ENCODE measurements at places on chromosomes 4 and X.

GRCh38 chr4:106582103-106582502 is 213.5 kb upstream of the GIMD1 start:
- DNase-seq, result no peak

DNA sequence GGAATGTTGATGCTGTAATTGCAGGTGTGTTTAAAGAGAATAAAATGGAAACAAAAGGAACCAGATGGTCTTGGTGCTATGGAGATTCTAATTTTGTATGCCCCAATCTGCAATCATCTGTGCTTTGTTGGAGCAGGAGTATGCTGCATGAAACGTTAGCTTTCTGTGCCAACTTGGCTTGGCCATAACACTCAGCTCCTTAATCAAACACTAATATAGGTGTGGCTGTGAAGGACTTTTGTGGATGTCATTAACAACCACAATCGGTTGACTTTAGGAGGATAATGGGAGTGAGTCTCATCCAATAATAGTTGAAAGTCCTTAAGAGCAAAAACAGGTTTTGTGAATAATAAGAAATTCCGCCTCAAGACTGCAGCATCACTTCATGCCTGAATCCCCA is 399.2 kb downstream of the NLGN4X start:
- DNase-seq, result no peak

DNA sequence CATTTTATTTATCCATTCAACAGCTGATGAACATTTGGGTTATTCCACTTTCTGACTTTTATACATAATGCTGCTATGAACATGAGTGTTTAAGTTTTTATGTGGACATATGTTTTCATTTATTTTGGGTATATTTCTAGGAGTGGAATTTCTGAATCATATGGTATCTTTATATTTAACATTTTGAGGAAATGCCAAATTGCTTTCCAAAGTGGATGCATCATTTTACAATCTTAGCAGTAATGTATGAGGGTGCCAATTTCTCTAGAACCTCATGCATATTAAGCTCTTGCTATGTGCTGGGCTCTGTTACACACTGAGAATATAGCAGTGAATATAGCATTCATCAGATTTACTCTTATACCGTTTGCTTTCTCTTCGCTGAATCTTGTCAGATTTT is 983.7 kb downstream of the STIM2 start:
- DNase-seq, result no peak

DNA sequence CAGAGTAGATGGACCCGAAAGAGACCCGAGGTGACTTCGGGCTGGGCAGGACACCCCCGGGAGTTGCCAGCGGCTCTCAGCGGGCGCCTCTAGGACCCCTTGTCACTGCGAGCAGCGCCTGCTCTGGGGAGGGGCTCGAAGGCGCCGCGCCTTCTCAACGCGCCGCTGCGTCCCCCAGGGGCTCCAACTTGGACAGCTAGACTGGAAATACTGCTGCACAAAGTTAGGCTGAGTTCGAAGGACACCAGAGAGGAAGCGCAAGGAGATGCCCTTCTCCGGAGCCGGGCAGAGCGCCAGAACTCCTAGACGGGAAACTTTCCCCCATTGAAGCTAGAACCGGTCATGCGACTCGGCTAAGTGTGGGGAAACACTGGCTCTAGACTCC is 493 bp upstream of the KCNIP4 start:
- no peak for DNase-seq

DNA sequence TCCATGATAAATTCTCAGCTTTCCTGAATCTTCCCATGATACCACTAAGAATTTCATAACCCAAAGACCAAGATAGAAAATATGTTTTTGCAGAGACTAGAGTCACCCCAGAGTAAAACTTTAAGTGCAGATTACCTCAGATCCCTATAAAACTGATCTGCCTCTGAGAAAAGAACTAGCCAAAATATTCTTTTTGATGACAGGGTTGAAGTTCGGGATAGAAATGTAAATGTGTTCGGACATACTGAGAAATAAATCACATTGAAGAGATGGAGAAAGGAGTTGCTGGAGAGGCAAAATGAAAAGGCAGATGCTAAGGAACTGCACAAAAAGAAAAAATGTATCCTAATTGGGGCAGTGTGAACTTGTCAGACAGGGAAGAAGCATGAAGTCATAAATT is 501.8 kb downstream of the ANKRD50 start:
- DNase-seq, result no peak

GRCh38 chr4:15034071-15034764 is 31.9 kb downstream of the CPEB2 start:
- DNase-seq, result no peak

GRCh38 chr4:138604556-138604955 is 362.4 kb upstream of the SLC7A11 start:
- DNase-seq, result no peak

- no peak for DNase-seq
Measured at GRCh38 chrX:153780678-153781427, at the start of gene SRPK3. TSS of gene SRPK3 (plus strand) at chrX:153781041. CDS start at chrX:153781087, 46 bp downstream.

- DNase-seq, result no peak
Measured at GRCh38 chr4:98555798-98556445, 102.5 kb downstream of the TSPAN5 start.

GRCh38 chr4:2688697-2689096 is 67.4 kb downstream of the TNIP2 start:
- no peak for DNase-seq

DNA sequence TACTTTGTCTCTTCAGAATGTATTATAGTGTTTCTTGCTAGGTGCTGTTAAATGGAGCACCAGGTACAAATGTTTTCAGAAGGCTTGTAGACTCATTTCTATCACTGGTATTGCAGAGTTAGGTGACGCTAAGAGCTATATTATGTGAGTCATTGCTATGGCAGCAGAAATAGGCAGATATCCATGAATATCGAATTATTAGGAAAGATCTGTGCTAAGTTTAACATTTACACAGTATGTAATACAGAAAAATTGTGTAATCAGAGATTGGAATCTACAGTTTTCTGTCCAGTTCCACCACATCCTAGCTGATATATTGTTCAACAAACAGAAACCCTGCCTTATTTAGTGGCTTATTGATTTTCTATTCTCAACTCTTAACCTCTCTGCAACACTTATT is 1025.5 kb downstream of the STIM2 start:
- no peak for DNase-seq

DNA sequence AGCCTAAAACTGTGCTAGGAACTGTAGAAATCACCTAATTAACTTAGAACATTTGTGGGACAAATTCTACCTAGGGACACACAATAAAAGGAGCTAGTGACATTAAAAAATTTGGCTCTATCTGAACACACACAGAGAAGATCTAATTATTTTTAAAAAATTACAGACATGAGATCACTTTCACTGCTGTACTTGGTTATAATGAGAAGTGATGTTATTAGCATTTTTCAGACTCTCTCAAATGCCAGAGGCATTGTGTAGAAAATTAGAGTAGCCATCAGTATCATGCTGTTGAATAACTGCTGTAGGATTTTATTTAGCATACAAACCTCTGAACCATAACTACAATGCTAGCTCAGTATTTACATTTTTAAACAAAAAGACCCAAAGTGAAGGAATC is 109.1 kb upstream of the ANK2 start:
- no peak for DNase-seq

DNA sequence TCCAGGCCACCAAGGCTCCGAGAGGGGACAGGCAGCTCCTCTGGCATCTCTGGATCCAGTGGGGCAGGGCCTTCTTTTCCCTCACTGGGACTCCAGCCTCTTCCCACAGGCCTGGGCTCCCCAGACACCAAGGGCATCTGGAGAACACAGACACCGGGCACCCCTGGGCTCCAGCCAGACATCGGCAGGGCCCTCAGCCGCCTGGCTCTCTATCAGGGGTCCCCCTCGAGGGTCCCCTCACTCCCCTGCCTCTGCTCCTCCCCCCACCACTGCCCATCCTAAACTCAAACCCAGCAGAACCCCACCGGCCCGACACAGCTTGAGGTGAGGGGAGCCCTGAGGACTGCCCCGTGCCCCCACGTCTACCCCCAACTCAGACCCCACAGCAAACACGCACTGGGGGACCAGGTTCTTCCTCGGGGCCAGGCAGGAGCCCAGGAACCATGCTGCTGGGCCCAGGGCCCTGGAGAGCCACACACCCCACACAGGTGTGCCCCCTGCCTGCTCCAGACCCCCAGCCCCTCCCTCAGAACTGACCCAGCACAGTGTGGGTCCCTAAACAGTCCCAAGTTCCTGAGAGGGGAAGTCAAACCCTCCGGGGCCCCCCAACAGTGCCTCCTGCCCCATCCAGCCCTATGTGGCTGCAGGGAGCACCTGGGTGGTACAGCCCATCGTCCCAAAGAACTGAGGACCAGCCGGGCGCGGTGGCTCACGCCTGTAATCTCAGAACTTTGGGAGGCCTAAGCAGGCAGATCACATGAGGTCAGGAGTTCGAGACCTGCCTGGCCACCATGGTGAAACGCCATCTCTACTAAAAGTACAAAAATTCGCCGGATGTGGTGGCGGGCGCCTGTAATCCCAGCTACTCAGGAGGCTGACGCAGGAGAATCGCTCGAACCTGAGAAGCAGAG is 86.8 kb downstream of the FAM53A start:
- DNase-seq, result no peak

- no peak for DNase-seq
Measured at GRCh38 chrX:50114113-50114512, 86.7 kb downstream of the AKAP4 start.

- peak; percentile 88 for DNase-seq
Measured at GRCh38 chr4:70979445-70980008, 13.9 kb upstream of the DCK start.

GRCh38 chr4:86775061-86775460 is 74.1 kb downstream of the SLC10A6 start:
- no peak for DNase-seq

DNA sequence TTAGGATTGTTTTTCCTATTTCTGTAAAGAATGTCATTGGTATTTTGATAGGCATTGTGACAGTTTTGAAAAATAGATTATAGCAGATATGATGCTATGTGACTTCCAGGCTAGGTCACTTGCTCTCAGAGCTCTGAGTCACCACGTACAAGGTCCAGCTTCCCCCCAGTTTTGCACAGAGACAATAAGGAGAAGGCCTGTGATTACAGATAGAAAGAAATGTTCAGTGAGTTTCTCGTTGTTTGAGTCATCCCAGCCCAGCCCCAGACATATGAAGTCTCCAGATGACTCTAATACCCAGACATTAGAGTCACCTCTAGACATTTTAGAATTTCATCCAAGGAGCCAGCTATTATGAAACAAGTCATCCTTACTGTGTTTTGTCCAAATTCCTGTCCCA is 57.2 kb downstream of the MFAP3L start:
- DNase-seq, result no peak

DNA sequence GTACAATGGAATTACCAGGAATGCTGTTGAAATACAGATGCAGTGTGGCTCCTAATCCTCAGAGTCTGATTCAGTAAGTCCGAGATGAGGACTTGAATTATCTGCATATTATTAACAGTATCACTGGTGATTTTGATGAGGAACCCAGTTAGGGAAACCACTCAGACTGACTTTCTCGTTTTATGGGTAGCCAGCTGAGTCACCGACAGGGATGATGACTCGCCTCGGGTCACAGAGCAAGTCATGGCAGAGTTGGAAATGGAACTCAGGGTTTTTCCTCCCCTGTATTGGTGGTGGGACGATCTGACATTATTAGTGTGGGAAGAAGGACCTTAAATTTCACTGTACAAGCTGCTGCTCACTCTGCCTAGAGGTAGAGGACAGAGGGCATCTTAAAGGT is 51.3 kb downstream of the RTL9 start:
- DNase-seq, result no peak

- no peak for DNase-seq
Measured at GRCh38 chr4:39814403-39815185, 116.7 kb downstream of the UBE2K start.

DNA sequence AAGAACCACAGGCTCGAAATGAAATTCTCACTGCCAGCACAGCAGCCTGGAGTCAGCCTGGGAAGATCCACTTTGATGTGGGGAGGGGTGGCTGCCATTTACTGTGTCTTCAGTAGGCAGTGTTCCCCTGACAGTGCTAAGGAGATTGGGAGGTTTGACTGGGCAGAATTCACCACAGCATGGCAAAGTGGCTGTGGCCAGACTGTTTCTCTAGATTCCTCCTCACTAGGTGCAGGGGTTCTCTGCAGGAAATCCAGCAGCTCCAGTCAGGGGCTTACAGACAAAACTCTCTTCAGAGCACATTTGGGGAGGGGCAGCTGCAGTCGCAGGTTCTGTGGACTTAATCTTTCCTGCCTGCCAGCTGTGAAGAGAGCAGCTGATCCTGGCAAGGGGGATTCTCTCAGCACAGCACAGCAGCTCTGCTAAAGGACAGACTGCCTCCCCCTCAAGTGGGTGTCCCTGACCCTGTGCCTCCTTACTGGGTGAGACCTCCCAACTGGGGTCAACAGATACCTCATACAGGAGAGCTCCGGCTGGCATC is 1174.0 kb downstream of the RAPGEF2 start:
- DNase-seq, result no peak

DNA sequence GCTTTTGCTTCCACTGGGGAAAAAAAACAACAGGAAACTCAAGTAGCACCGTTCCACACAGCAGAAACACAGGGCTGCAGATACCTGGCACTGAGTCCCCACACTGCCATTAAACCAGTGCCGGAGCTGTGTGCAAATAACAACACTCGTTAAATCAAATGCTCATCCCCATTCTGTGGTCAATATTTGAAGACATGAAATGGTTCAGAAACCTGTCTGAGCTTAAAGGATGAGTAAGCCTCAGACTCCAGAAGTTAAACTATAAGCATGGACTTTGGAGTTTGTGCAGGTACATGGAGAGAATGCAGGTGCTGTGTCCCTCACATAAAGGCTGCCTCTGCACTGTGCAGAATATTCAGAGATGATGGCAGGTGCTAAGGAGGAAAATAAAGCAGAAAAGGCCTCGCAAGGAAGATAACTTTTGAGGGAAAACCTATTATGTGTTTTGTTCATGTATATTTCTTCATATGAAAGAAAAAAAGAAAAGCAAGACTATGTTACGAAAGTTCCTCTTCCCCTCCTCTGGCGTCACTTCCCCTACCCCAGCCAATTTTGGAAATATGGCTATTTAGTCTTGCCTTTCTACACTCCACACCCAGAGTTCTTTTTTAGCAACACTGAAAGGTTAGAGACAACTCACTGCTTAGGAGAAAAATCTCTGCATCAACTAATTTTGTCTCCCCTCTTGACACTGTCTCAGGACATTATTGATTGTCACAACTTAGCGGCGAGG is 4.6 kb downstream of the MPP1 start:
- DNase-seq, result no peak

GRCh38 chrX:115449742-115450141 is 111.2 kb upstream of the PLS3 start:
- no peak for DNase-seq

DNA sequence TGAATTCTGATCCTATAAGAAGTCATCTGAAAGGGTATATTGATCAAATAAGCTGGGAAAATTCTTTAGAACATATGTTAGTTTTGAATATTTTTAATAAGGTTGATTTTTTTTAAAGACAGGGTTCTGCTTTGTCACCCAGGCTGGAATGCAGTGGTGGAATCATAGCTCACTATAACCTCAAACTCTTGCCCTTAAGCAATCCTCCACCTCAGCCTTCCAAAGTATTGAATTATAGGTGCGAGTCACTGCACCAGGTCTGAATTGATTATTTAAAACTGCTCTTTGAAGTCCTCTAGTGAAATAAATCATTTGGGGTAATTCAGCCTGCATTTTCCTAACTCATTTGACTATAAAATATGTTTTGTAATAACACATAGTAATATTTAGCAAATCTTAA is 812.3 kb downstream of the PDHA2 start:
- DNase-seq, result no peak

Measured in Kasumi-1 (cell line).